ENCODE measurements at places on chromosomes 7 and 10.

- DNase-seq, result no peak
Measured at GRCh38 chr10:12547301-12547771, 198.0 kb downstream of the CAMK1D start.

- no peak for DNase-seq
Measured at GRCh38 chr10:125629758-125630376, 53.1 kb downstream of the TEX36 start.

GRCh38 chr7:17097668-17098297 lies 200.7 kb upstream of the AHR start:
- DNase-seq, result no peak

- peak; percentile 24 for DNase-seq
Measured at GRCh38 chr10:12588091-12588860, 238.9 kb downstream of the CAMK1D start.

DNA sequence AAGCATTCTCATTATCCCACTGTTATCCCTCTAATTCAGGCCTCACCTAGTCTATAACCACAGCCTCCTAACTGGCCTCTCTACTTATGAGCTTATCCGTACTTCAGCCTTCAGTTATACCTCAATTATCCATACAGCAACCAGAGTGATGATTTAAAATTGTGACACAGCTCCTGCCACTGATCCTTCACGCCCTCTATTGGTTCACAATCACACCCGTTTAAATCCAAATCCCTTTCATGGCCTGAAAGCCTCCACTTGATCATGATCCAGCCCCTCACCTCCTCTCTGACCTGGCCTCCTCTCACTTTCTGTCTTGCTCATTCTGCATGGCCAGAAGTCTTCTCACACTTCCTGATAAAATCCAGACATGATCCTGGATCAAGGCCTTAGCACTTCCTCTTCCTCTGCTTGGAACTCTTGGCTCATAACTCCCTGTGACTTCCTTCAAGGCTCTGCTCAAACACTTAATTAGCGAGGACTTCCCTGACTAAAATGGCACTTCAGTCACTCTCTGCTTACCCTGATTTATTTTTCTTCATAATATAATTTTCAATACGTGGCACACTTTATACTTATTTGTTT lies 19.0 kb upstream of the TMEM26 start:
- DNase-seq, result no peak

- no peak for DNase-seq
Measured at GRCh38 chr7:40199076-40199802, 64.4 kb downstream of the SUGCT start.

DNA sequence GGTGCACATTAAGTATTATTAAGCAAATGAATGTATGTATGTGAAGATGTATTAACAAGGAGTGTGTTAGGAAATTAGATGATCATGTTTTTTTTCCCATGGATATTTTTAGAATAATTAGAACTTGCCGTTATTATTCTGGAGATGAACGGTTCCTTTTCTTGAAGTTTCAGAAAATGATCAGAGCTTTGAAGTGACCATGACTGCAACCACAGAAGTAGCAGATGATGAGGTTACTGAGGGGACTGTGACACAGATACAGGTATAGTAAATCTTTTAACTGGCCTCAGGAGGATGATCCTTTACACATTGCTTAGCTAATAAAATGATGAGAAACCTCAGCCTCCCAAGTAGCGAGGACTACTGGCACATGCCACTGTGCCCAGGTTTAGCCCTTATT lies 18.6 kb downstream of the DMTF1 start:
- no peak for DNase-seq

DNA sequence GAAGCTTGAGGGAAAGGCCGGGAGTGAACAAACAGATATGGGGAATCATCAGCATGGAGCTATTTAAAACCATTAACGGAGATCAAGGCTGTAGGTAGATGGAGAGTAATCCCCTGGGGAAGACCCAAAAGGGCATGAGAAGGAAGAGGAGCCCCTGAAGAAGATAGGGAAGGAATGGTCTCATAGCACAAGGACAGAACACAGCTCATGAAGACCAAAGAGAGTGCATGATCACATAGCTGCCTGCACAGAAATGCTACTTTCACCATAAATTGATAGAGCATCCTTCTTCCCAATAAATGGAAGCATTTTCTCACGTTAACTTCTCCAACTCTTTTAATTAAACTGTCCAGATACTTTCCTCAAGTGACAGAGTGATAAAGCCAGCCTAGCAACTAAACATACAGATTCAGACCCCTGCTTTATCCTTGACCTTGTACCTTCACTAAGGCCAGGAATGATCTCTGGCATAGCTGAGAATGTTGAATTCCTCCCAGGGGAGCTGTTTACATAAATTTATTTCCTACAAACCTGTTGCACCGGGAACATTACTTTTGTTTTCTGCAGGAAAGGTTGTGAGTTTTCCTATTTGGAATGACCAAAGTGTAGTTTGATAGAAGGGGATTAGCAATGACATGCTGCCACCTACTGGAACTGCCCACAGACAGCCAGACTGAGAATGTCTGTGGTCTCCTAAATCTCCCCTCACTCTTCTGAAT lies 110.8 kb upstream of the LRGUK start:
- peak; percentile 16 for DNase-seq

All from transverse colon (tissue), 4 donors.